ENCODE measurements at places on chromosomes 11 and 22.

GRCh38 chr11:86901599-86901998 is 53.6 kb downstream of the FZD4 start:
- no peak for DNase-seq

DNA sequence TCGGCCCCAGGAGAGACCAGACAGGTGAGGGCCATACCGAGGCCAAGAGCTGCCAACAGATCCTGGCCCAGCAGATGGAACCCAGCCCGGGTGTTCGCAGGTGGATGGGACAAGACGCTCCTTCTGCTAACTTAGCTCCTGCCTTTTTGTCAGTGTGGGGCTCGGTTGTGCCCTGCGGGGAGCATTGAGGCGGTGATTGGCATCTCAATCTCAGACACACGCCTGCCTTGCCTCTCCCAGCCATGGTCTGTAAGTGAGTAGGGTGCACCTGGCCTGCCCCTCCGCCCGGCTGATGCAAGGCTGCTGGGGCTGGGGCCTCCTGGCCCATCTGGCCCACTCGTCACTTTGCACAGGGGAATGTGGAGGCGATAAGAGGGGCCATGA is 350.1 kb downstream of the TBC1D22A start:
- no peak for DNase-seq

- no peak for DNase-seq
Measured at GRCh38 chr22:49999946-50000586, 12.5 kb downstream of the IL17REL start.

DNA sequence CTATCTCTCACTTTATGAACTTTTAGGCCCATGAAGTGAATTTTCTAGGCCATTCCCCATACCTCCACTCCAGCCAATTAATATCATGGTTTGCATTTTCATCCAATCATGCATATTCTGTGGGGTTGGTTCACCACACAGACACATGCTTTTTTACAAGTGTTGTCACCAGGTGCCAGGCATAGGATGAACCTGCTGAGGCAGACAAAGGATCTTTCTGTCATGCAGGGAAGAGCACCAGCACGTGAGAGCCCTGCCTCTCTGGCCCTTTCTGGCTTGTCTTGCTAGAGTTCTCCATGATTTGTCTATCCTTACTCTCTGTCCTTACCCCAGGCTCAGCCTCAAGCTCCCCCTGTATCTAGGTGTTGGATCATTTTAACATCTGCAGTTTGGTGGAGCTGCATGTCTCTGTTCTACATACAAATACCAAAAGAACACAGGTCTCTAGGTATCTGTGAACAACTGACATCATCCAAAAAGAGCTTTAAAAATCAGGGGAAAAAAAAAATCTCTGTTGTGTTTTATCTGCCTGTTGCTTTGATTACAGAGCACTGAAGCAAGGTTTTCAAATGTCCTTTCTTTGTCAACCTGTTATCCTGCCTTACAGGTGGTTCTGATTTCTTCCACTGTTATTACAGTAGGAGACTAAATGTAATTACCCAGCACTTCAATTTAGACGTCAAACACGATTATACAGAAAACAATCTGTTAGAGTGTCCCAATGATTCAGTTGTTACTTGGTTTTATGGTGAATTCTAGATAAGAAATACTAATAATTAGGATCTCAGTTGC is 58.4 kb upstream of the GRAMD1B start:
- DNase-seq = no peak

DNA sequence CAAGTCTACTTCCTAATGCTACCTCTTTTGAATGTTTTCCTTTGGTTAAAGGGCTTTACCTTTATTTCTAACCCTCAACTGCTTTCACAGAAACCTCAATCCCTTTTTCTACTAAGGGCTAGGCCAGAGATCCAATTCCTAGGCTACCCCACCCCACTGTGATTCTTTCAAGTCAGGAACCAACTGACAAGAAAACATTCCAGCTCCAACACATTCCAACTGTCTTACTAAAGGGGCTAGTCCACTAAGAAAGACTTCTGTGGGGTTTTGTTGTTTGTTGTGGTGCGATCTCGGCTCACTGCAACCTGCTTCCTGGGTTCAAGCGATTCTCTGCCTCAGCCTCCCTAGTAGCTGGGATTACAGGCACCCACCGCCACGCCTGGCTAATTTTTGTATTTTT is 151.3 kb downstream of the APOL5 start:
- DNase-seq = no peak

- no peak for DNase-seq
Measured at GRCh38 chr11:36352922-36353321, 56.8 kb downstream of the PRR5L start.

- no peak for DNase-seq
Measured at GRCh38 chr11:96075532-96075959, 151.6 kb upstream of the MTMR2 start.

- no peak for DNase-seq
Measured at GRCh38 chr11:131561501-131561900, 191.1 kb downstream of the NTM start.

- no peak for DNase-seq
Measured at GRCh38 chr11:64832467-64833197, 11.8 kb downstream of the CDC42BPG start.

GRCh38 chr11:75342966-75343870 is 8.2 kb downstream of the ARRB1 start:
- DNase-seq = no peak

- DNase-seq = no peak
Measured at GRCh38 chr11:61922539-61922938, 5.2 kb upstream of the RAB3IL1 start.

GRCh38 chr11:120651396-120651795 is 139.8 kb downstream of the GRIK4 start:
- DNase-seq = no peak

GRCh38 chr11:28938091-28938490 is 829.9 kb downstream of the METTL15 start:
- no peak for DNase-seq

GRCh38 chr22:31106731-31107177 is 614 bp downstream of the SELENOM start:
- no peak for DNase-seq
